ENCODE measurements at places on chromosomes 3 and 15. TPM values are rescaled to one million over a fixed set of nuclear protein-coding genes. Genes with fewer than 3 reads are reported as not detected.
A peak's percentile ranks its signal among the peaks of the same experiment; 100 is the strongest.

DNA sequence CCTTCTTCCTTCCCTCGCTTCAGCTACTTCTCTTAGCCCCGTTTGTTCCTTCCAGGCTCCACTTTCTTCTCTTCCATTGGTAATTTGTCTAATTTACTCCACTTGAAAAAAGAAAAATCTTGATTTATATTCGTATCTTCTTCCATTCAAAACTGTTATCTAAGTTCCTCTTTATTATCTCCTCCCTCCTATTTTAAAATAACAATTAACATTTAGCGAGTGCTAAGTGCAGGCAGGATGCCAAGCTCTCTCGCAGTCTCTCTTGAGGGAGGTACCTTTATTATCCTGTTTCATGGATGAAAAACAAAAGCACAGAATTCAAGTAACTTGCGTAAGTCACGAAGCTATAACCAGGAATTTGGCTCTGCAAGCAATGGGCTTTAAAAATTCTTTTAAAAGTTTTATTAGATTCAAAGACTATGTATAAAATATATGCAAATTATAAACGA is 418.9 kb upstream of the NAALADL2 start:
- no peaks in the 10 kb centered on the region for H3K27me3 ChIP-seq
- no peaks in the 10 kb centered on the region for H3K4me1 ChIP-seq
- H3K36me3 ChIP-seq, result no peaks in the 10 kb centered on the region
- peak overlapping the region; percentile 67 for H3K4me3 ChIP-seq
- DNase-seq, result peak; percentile 33
- peak overlapping the region; percentile 97 for H3K27ac ChIP-seq

- no peaks in the 10 kb centered on the region for H3K27me3 ChIP-seq
- H3K4me3 ChIP-seq, result no peak overlapping the region
- no peaks in the 10 kb centered on the region for H3K36me3 ChIP-seq
- peak; percentile 47 for DNase-seq
- no peaks in the 10 kb centered on the region for H3K4me1 ChIP-seq
Observed at GRCh38 chr3:190883973-190884832, 21.7 kb upstream of the GMNC start.

Gene CEMIP
- 2.1 TPM for total RNA-seq

Gene TMEM108
- total RNA-seq, result 0.82 TPM

Gene GOLGA8S
- total RNA-seq, result not detected

Gene DNAJB8
- total RNA-seq, result not detected

- peak overlapping the region; percentile 83 for H3K4me3 ChIP-seq
- H3K27me3 ChIP-seq, result no peaks in the 10 kb centered on the region
- H3K4me1 ChIP-seq, result peaks cover 10% of the 10 kb centered on the region
- DNase-seq, result no peak
- peak overlapping the region; percentile 70 for H3K27ac ChIP-seq
Observed at GRCh38 chr3:10116138-10116460, 624 bp downstream of the BRK1 start.

GRCh38 chr15:73872346-73872745 is 1.0 kb upstream of the TBC1D21 start:
- H3K27ac ChIP-seq, result no peak overlapping the region
- no peaks in the 10 kb centered on the region for H3K4me1 ChIP-seq
- no peak for DNase-seq
- H3K27me3 ChIP-seq, result no peaks in the 10 kb centered on the region
- no peaks in the 10 kb centered on the region for H3K36me3 ChIP-seq
- H3K4me3 ChIP-seq, result no peak overlapping the region

- H3K27me3 ChIP-seq, result no peaks in the 10 kb centered on the region
- H3K4me1 ChIP-seq, result no peaks in the 10 kb centered on the region
- no peak for DNase-seq
- H3K4me3 ChIP-seq, result no peak overlapping the region
- H3K27ac ChIP-seq, result no peak overlapping the region
Observed at GRCh38 chr15:93789441-93789840, 441.9 kb upstream of the MCTP2 start.

DNA sequence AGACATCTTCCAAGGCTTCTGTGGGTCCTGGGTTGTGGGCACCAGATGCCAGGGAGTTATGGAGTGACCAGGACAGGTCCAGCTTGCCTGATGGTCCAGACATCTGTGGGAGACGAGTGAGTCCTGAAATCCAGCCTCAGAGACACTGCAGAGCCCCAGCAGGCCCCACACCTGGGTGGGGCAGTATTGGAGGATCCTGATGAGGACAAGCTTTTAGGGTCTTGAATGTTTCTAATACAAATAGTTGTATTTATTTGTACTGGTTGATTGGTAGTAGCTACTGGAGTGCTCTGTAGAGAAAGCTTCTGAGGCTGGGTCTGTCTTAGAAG is 67.5 kb upstream of the PRR23C start:
- H3K27me3 ChIP-seq, result no peaks in the 10 kb centered on the region
- DNase-seq, result no peak
- no peak overlapping the region for H3K4me3 ChIP-seq
- H3K27ac ChIP-seq, result no peak overlapping the region
- no peaks in the 10 kb centered on the region for H3K4me1 ChIP-seq

DNA sequence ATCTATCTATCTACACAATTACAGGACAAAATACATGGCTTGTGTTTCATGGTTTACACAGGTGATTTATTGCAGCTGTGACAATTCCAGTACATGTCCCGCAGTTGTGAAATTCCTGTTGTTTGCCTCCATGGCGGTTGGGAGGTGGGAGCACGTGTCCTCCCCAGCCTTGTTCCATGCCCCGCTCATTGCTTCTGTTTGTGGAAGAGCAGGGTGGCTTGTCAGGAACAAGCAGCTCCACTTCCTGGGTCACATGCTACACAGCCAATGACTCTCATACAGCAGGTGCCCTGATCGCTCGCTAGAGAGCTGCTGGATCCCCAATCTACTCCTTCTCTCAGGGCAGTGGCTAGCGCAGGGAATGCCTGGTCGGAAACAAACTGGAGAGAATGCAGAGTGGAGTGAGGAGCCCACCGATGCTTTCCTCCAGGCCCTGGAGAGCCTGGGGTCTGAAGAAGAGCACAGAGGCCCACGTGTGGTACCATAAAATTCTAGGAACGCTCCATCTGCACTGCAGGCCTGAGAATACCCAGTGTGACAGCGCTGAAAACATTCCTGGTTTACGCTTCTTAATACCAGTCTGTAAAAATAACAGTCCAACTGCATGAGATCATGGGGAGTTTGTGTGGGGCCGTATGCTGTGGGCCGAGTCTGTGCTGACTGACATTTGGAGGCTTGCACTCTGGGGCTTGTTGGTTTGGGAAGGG is 270.6 kb upstream of the RGMA start:
- no peaks in the 10 kb centered on the region for H3K27me3 ChIP-seq
- H3K36me3 ChIP-seq, result no peaks in the 10 kb centered on the region
- H3K4me3 ChIP-seq, result no peak overlapping the region
- DNase-seq, result no peak
- H3K27ac ChIP-seq, result no peak overlapping the region

GRCh38 chr3:40329071-40329470 is 19.6 kb downstream of the EIF1B start:
- H3K4me3 ChIP-seq, result no peak overlapping the region
- no peak for DNase-seq
- H3K27ac ChIP-seq, result no peak overlapping the region
- no peaks in the 10 kb centered on the region for H3K4me1 ChIP-seq

Gene CD200
- 7.1 TPM for total RNA-seq

DNA sequence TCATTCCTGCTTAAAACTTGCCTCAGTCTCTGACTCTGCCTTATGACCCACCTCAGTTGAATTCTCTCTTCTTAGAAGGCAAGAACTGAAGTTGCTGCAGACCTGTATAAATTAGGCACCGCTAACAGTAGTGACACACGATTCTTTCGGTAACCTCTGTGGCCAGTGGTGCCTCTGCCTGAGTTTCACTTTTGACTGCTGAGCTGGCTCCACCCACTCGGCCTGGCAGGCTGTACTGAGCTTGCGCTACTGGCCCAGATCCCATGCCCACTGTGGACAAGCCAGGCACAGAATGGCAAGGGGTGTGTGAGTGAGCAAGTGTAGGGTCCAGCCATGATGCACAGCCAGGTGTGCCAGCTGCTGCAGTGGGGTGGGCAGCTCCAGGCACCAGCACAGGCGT is 19.1 kb upstream of the EIF1B start:
- H3K27me3 ChIP-seq, result no peaks in the 10 kb centered on the region
- no peaks in the 10 kb centered on the region for H3K4me1 ChIP-seq
- DNase-seq, result no peak
- no peak overlapping the region for H3K27ac ChIP-seq
- no peaks in the 10 kb centered on the region for H3K36me3 ChIP-seq

GRCh38 chr15:70560617-70561328 is 202.6 kb downstream of the UACA start:
- H3K4me3 ChIP-seq, result no peak overlapping the region
- H3K27ac ChIP-seq, result no peak overlapping the region
- H3K27me3 ChIP-seq, result no peaks in the 10 kb centered on the region
- DNase-seq, result no peak
- H3K4me1 ChIP-seq, result no peaks in the 10 kb centered on the region

Gene XYLB
- 13.4 TPM for total RNA-seq

- no peaks in the 10 kb centered on the region for H3K27me3 ChIP-seq
- H3K27ac ChIP-seq, result no peak overlapping the region
- no peaks in the 10 kb centered on the region for H3K36me3 ChIP-seq
- no peak overlapping the region for H3K4me3 ChIP-seq
- DNase-seq, result peak; percentile 11
Observed at GRCh38 chr15:31309893-31310606, 16.6 kb upstream of the KLF13 start.

- H3K4me1 ChIP-seq, result no peaks in the 10 kb centered on the region
- H3K36me3 ChIP-seq, result no peaks in the 10 kb centered on the region
- no peaks in the 10 kb centered on the region for H3K27me3 ChIP-seq
- H3K4me3 ChIP-seq, result no peak overlapping the region
Observed at GRCh38 chr3:125331243-125331642, 43.9 kb downstream of the ZNF148 start.

Gene GPR149
- total RNA-seq, result not detected

Gene MB21D2
- 2.8 TPM for total RNA-seq

Gene LACTB
- total RNA-seq, result 29.6 TPM

- H3K27me3 ChIP-seq, result no peaks in the 10 kb centered on the region
- no peak overlapping the region for H3K4me3 ChIP-seq
- DNase-seq, result no peak
Observed at GRCh38 chr15:77038312-77039216, 32.3 kb downstream of the TSPAN3 start.

GRCh38 chr3:129555153-129555550 is 12.2 kb downstream of the H1-8 start:
- no peaks in the 10 kb centered on the region for H3K36me3 ChIP-seq
- DNase-seq, result no peak
- no peak overlapping the region for H3K4me3 ChIP-seq
- no peaks in the 10 kb centered on the region for H3K4me1 ChIP-seq
- H3K27ac ChIP-seq, result no peak overlapping the region

Gene SEMA6D
- total RNA-seq, result 26.4 TPM

DNA sequence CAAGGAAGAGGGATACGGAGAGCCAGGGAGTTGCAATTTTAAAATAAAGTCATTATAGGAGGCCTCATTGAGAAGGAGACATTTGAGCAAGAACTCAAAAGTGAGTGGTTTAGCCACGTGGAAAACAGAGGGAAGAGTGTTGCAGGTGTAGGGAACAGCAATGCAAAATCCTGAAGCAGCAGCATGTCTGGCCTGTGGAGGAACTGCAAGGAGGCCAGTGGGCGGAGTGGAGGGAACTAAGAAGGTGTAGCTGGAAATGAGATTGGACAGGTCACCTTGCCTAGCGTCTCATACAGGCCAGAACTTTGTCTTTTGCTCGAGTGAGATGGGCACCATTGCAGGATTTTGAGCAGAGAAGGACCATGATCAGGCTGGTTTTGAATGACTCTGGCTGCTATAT is 34.9 kb downstream of the SAXO2 start:
- no peak overlapping the region for H3K4me3 ChIP-seq
- H3K4me1 ChIP-seq, result no peaks in the 10 kb centered on the region
- no peak overlapping the region for H3K27ac ChIP-seq
- H3K36me3 ChIP-seq, result no peaks in the 10 kb centered on the region
- no peaks in the 10 kb centered on the region for H3K27me3 ChIP-seq
